Peyer's patch (tissue), 4 donors: ENCODE measurements at places on chromosomes 7 and 10. TPM values are rescaled to one million over a fixed set of nuclear protein-coding genes. Genes with fewer than 3 reads are reported as not detected.

The UPK3B gene
- not detected for total RNA-seq

The CRPPA gene
- total RNA-seq = 4.1 TPM

The AS3MT gene
- total RNA-seq = 5.8 TPM

The ENTPD1 gene
- 16.6 TPM for total RNA-seq

The FAM24B gene
- 3.7 TPM for total RNA-seq

The FXYD4 gene
- total RNA-seq = not detected

GRCh38 chr7:84226759-84227158, 32.2 kb upstream of the SEMA3A start:
- DNase-seq = no peak

DNA sequence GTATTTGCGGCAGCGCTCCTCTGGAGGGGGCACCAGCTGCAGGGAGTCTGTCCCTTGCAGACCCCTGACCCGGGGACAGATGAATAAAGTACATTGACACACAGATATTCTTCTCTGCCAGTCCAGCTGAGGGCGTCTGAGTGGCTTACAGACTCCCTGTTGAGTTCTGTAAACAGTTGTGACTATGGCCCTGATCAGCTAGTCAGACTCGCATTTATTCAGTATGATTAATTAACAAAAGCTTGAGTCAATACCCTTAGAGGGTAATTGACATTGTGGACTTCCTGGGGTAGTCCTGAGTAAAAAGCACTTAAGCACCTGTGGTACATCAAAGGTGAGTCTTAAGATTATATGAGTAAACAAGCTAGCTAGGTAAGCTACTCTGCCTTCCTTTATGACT, 21.0 kb downstream of the ANKRD30A start:
- no peak for DNase-seq

GRCh38 chr7:5677538-5678294, 103.7 kb downstream of the RNF216 start:
- no peak for DNase-seq

DNA sequence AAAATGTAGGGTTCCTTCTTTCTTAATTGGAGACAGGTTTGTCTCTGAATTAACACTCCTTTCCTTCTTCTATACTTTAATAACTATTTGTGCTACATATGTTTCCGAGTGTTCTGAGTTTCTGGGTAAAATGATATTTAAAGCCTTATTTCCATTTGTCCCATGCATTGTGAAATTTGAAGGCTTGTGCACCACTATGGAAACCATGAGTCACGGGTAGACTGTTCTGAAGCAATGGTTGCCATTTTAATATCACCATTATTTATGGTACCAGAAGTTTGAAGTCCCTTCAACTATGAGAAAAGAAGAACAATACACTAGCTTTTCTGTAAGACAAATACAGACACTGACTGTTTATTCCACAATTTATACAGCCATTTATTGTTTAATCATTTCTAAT, 44.7 kb upstream of the ZEB1 start:
- no peak for DNase-seq

DNA sequence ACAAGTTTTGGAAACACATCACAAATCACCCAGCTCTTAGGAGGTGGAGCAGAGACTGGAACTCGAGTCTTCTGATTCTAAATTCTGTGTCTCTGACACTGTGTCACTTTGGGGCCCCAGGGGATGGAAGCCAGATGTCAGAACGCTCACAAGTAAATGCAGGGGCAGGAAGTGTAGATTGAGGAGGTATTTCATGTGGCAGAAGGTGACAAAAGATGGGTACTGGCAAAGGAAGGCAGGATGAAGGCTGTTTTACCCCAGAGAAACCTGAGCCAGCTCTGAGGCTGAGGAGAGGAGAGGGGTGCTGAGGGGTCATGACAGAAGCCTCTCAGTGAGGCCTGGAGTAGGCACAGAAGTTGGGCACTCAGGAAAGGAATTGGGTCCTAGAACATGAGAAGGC, 6.0 kb upstream of the PURB start:
- no peak for DNase-seq

GRCh38 chr7:123761729-123762128, 12.9 kb upstream of the WASL start:
- DNase-seq = no peak

DNA sequence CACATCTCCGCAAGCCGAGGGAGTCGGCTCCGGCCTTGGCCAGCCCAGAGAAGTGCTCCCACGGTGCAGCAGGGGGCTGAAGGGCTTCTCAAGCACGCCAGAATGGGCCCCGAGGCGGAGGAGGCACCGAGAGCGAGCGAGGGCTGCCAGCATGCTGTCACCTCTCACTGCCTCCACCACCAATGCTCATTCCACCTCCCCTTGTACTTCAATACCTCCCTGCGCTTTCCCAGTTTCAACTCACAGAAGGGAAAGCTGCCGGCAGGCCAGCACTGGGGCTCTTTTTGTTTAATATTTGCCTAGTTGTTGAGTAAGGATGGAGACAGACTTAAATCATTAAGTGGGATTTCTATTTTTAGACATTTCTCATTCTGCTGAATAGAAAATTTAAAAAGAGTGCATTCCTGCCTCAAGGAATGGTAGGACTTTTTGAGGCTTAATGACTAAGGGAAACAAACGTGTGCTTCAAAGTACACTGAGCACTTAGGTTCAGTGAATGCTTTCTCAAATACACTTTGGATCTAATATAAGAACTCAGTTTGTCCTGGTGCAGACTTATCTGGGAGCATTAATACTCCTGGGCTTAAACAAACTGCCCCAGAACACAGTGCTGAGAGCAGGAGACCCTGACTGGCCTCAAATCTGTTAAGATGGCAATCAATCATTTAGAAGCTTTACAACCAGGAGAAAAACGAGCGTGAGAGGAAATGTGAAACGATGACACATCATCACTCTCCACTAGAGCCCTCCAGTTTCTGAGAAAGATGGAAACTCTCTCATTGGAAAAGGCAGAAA, 131.2 kb downstream of the RALA start:
- DNase-seq = no peak

DNA sequence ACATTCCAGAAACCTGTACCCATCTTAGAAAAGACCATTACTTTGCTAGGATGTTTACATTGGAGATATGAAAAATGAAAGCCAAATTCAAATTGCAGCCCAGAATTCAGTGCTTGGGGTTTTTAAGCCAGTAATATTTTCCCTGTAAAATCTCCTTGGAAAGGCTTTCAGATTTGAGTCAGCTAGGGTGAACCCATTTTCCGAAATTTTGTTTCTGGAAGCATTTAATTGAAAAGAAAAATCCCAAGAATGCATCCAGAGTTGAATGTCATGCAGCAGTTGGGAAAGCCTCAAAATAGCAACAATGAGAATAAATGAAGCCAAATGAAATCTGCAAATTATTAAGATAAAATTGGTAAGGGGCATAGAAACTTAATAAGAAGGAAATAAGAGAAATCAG, 106.4 kb downstream of the BMPER start:
- no peak for DNase-seq

DNA sequence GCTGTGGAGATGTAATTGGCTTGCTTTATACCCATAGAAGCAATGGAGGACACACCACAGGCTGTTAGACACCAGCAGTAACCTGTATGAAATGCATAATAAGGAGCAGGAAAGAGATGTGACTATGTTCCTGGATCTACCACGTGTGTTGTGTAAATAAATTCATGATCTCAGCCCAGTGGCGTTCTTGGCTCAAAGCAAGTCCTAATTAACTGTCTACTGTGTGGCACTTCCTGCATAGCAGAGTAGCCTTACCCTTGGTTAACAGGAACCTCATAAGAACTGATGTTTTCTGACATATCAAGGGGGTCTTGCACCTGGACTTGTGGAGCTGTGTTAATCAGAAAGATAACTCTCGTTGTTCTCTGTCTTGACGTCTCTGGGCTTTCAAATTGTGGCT, 25.7 kb upstream of the FAM180A start:
- no peak for DNase-seq

DNA sequence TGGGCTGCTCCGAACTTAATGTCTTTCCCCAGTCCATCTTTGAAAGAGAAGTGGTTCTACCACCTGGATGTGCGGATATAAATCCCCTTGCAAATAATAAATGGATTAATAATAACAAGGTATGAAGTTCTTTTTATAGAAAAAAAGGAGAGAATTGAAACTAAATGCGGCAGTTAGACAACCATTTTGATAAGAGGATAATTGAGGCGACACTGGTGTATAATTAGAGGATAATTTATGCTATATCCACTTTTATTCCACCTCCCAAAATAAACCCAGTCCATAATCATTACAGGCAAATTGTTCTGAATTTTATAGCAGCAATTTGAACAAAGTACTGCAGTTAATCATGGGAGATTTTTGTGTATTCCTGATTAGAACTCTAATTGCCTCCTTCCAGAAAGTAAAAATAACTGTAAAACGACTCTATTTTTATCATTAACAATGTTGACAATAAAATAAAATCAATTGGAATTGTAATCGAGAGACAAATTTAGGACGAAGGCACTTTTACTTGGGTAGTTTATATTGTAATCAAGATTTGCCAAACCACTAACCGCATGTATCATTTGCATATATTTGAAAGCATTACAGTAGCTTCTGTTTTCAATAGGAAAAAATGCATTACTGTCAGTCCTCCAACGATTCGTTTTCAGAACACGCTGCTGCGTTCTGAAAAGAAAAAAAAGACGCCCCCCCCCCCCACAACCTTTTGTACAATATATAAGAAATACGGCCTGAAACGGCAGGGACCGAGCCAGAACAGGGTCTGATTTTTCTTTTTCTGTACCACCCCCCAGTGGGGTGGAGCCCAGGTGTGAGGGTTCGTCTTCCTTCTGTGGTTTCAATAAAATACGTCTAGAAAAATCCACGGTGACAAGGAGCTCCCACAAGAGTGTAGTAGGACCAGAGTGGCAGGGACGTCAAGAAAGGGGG, 838 bp upstream of the DLX6 start:
- DNase-seq = no peak

DNA sequence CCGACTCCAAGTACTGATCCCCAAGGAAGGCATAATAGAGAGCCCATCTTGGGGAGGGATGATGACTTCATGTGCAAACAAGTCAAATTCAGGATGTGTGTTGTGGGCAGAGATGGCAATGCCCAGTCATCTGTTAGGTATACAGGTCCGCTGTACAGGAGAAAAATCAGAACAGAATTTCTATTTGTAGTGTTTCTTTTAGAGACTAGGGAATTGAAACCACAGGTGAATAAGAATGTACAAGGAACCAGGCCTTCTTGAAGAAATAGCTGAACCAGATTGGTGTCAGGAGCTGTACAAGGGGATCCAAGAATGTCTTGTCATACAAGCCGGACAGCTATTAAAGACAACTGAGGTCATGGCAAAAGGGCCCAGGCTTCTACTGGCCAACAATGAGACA, 147.9 kb downstream of the PFKFB3 start:
- no peak for DNase-seq

GRCh38 chr10:47299611-47300428, at the start of gene GDF10:
Gene GDF10, plus strand, starts transcription at chr10:47300197. Its CDS starts 455 bp downstream, at chr10:47300652.
- no peak for DNase-seq

- DNase-seq = no peak
Measured at GRCh38 chr7:121157885-121158590, 169.5 kb downstream of the CPED1 start.

DNA sequence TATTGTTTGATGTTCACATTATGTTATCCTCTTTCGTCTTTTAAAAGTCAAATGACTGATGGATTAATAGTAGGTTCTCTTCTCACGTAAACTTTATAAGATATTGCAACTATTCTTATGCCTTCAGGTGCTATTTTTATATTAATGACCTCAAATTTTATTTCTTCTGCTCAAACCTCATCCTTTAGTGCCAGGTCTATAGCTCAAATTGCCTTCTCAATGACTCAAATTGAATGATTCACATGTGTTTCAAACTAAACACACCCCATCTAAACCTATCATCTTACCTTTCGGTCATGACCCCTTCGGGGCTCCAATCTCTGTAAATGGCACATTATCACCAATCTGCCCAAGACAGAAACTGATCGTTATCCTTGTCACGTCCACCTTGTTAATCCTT, 22.0 kb upstream of the LIPF start:
- no peak for DNase-seq

DNA sequence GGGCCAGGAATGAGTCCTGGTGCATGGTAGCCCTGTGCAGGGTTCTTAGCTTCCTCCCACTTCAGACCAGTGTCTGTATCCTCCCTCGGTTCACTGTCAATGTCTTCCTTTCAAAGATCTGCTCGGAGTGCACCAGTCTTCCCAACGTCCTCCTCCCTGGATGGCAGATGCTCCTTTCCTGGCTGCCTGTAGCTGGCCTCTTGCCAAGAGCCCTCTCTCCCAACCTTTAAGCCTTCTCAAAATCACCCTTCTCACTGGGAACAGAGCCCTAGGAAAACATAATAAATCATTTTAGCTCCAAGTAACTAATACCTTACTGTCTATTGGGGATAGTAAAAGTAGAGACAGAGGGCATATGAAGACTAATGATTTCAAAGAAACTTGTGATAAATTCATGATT, 490.6 kb downstream of the CCSER2 start:
- no peak for DNase-seq

DNA sequence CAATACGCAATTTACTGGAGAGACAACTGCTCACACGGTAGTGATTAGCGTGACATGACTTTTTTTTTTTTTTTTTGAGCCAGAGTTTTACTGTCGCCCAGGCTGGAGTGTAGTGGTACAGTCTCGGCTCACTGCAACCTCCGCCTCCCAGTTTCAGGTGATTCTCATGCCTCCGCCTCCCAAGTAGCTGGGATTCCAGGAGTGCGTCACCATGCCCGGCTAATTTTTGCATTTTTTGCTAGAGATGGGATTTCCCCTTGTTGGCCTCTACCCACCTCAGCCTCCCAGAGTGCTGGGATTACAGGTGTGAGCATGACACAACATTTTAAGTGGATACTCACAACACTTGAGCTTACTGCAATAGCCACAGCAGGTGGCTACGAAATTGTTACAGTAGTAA, 11.9 kb downstream of the ARL4A start:
- no peak for DNase-seq

- DNase-seq = no peak
Measured at GRCh38 chr7:27211764-27212204, 11.9 kb upstream of the HOXA13 start.

GRCh38 chr7:155440018-155440410, 17.9 kb upstream of the EN2 start:
- no peak for DNase-seq

- no peak for DNase-seq
Measured at GRCh38 chr7:113774182-113774807, 144.5 kb downstream of the PPP1R3A start.

GRCh38 chr7:43621729-43622448, 39.0 kb downstream of the STK17A start:
- no peak for DNase-seq

DNA sequence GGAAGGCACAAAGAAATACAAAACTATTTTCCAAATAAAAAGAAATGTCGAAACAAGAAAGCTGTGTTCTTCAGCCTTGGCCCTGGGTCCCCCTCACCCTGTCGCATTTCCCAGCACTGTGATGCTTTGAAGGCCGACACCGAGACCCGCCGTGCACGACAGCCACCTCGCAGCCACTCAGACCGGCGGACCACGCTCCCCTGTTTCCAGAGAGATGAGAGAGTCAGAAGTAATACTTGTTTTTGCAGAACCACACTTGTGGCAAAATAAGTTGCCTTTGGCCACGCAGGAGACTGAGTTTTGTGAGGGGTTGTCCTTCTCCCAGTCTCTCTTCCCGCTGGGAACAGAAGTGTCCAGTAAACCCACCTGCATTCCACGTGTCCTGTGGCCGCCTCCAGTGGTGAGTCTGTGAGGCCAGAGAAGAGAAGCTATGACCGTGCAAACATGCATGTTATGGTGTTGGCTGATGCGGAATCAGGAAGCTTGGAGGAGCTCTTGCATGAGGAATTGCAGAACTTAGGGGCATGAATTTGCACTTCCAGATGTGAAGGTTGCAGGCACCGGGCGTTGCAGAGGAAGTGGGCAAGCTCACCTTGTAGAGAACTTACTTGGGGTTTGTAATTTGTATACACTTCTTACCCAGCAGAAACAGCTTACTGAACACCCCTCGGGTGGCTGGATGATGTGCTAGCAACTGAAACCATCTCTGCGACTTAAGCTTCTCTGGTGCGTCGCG, 194.5 kb downstream of the EBF3 start:
- no peak for DNase-seq
